HuH-7 (cell line): ENCODE measurements at places on chromosomes 5 and 9.

GRCh38 chr5:95730011-95730700 lies 980 bp upstream of the RHOBTB3 start:
- no peak for DNase-seq

DNA sequence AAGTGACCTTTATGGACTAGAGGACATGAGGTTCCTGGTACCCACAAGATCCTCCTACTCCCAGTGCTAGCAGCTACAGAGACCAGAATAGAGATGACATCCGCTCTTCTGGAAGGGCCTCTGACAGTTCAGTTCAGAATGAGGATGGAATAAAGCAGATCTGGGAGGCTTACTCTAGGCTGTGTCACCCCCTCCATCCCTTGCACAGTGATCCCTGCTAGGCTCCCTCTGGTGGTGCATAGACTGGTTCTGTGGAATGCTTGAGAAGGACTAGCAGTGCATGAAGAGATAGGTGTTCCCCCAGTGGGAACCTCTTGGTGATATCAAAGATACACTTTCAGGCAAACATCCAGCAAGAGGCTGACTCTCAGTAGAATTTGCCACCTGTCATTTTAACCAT lies 83.0 kb downstream of the NPR3 start:
- DNase-seq, result peak; percentile 5

- no peak for DNase-seq
These were observed 151.5 kb downstream of the SEMA6A start for GRCh38 chr5:116423141-116423540.

DNA sequence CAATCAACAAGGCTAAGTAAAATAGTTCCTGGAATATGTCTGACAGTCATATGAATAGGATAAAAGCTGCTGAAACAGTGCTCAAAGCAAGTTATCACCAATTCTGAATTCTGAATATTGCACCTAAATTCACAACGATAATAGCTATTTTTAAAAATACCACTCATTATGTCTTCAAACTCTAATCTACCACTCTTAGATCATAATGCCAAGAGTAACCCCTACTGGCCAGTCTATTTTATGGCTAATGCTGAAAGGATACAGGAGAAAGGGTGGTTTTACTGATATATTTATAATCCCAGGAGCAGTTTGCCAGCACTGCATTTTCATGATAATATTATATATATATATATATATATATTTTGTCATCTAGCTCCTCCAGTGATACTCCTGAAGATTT lies 232.8 kb downstream of the PDE4D start:
- no peak for DNase-seq

DNA sequence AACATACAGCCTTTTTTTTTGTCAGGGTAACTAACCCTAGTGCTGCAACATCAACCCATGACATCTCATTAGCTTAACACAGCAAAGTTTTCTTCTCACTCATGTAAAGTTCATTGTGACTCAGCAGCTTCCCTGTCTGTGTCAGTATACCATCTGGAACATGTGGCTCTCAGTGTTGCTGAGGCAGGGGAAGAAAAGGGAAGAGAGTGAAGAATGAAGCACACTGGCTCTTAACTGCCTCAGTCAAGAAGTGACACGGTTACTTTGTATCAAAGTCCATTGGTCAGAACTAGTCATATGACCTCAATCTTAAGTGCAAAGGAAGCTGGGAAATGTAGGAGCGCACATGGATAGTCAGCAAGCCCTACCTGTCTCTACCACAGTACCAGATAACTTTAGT lies 185.0 kb upstream of the ELL2 start:
- no peak for DNase-seq

- DNase-seq, result no peak
These were observed 6.6 kb downstream of the PCDHGC5 start for GRCh38 chr5:141495453-141495811.

GRCh38 chr5:170538096-170538465 lies 34.3 kb downstream of the KCNIP1 start:
- DNase-seq, result no peak

- DNase-seq, result no peak
These were observed 661.4 kb upstream of the KLF4 start for GRCh38 chr9:108150736-108151586.

DNA sequence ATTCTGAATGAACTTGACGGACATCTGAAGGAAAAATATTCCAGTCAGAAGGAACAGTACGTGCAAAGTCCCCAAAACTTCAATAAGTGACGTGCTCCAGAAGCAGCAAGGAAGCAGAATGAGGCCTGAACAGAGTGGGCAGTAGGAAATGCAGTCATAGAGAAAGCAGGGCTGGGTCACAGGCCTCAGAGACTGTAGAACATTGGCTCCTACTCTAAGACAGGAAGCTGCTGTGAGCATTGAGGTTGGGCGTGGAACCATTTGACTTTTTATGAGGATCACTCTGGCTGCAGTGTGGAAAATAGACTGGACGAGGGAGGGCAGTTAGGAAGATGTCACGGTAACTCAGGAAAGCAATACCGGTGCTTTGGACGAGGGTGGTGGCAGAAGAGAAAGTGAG lies 64.0 kb downstream of the DOCK8 start:
- DNase-seq, result no peak

- no peak for DNase-seq
These were observed 1.3 kb downstream of the MAT2B start for GRCh38 chr5:163506726-163507125.
